Activated CD4-positive, alpha-beta memory T cell treated with anti-CD3 and anti-CD28 coated beads, Interleukin-2, amount 10 ng/mL, durations not matched to agents 7 days and 5 days (primary cell): ENCODE measurements at places on chromosomes 3 and 15. TPM values are rescaled to one million over a fixed set of nuclear protein-coding genes. Genes with fewer than 3 reads are reported as not detected.

- H3K36me3 ChIP-seq: peaks cover 8% of the 10 kb centered on the region
- peaks cover 19% of the 10 kb centered on the region for H3K4me1 ChIP-seq
- peak overlapping the region; percentile 54 for H3K27ac ChIP-seq
- DNase-seq: no peak
- peaks cover 18% of the 10 kb centered on the region for H3K27me3 ChIP-seq
Observed at GRCh38 chr15:55992769-55993110, 672 bp downstream of the NEDD4 start.

The MFGE8 gene
- 51.1 TPM for total RNA-seq

- H3K4me1 ChIP-seq: no peaks in the 10 kb centered on the region
- DNase-seq: no peak
- peaks cover 13% of the 10 kb centered on the region for H3K27me3 ChIP-seq
Observed at GRCh38 chr3:179882292-179882691, 154.4 kb downstream of the PEX5L start.

The CPA3 gene
- total RNA-seq: not detected

DNA sequence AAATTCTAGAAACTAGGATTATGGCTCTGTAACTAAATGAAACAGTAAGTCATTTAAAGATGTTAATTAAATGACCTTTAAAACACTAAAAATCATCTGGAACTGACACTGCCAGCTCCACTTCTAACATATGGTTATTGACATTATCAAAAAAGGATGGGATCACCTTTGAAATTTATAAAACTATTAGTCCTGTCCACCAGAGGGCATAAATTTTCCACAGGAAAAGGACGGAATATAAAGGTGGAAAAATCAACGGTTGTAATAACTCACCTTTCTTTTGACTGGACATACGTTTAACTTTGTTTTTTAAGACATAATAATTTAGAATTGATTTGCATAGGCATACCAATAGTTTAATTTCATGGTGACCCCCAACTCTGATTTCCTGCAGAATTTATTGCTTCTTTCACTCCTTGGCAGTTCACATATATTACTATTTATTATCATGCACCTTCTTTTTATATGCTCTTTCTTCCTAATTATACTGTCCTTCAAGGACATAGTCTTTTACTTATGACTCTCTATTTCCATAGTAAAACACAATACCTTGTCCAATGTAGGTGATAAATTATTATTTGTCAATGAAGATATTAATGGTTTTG lies 345.7 kb downstream of the CADM2 start:
- H3K27me3 ChIP-seq: no peaks in the 10 kb centered on the region
- H3K36me3 ChIP-seq: no peaks in the 10 kb centered on the region
- H3K4me3 ChIP-seq: no peak overlapping the region
- no peak overlapping the region for H3K27ac ChIP-seq
- H3K4me1 ChIP-seq: no peaks in the 10 kb centered on the region

The RTP3 gene
- total RNA-seq: not detected

DNA sequence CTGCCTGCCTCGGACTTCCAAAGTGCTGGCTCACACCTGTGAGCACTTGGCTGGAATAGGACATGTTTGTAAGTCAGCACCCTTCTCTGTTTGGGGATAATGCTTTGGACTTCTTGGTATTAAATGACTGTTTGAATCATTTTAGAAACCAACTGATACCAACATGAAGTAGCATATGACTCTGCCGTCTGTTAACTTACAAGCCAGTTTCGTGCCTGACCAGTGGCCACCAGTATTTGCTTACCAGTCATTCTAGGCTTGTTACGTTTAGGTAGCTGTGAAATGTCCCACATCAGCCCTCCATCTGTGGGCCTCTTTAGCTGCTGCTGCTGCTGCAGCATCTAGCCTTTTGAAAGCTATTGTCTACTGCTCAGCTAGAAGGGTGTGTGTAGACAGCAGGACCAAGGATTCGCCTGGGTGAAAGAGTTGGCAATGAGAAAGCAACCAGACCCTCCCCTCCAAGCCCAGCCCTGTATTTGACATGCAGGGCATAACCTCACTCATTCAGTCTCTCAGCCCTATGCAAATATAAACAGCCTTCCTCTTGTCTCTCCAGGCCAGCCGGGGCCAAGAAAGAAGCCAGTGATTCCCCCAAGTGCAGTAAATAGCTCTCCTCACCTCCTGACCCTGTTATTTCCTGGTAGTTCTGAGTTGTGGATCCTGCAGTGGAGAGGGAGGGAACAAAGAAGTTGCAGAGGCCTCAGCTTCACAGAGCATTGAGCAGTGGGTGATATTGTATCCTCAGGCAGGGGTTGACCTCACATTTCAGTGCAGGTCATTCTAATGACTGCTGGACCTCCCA lies 51.0 kb downstream of the NKIRAS1 start:
- no peak for DNase-seq
- no peak overlapping the region for H3K27ac ChIP-seq
- no peak overlapping the region for H3K4me3 ChIP-seq

The CHRNB4 gene
- total RNA-seq: not detected

DNA sequence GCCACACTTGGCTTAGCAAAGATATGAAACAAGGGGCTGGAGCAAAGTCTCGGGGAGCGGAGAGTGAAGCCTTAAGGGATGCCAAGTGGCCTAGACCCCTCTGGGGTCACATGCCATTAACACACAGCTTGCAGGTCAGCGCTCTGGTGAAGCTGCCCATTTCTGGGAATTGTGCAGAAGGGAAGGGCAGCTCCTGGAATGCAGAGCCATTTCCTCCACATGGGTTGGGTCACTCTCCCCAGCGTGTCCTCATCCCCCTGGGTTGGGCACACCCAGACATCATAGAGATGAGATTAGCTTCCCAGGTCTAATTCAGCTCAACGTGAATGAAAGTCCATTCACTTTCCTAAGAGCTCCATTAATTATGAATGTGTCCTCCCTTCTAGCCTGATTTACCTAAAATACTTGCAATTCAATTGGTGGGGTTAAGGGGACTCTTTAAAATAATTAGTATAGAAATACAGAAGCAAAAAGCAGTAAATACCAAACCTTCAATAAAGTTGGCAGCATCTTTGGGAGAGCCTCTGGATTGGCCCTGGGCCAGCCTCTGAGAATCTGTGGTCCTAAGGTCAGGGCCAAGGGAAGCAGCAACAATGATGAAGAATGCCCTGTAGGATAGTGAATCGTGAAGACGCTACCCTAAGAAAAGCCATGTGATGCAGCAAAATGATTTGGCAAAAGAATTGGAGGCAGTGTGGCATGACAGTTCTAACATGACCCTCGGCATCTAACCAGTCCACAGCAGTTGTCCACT lies 17.8 kb downstream of the MRAS start:
- H3K27me3 ChIP-seq: peaks cover 7% of the 10 kb centered on the region
- no peak for DNase-seq
- no peak overlapping the region for H3K27ac ChIP-seq
- no peak overlapping the region for H3K4me3 ChIP-seq
- H3K4me1 ChIP-seq: peaks cover 2% of the 10 kb centered on the region

GRCh38 chr3:152549263-152549662 lies 280.5 kb downstream of the MBNL1 start:
- no peak overlapping the region for H3K4me3 ChIP-seq
- H3K4me1 ChIP-seq: no peaks in the 10 kb centered on the region
- DNase-seq: no peak
- H3K27ac ChIP-seq: no peak overlapping the region
- no peaks in the 10 kb centered on the region for H3K36me3 ChIP-seq

- no peak for DNase-seq
- peaks cover 13% of the 10 kb centered on the region for H3K36me3 ChIP-seq
- H3K27ac ChIP-seq: no peak overlapping the region
- H3K4me3 ChIP-seq: no peak overlapping the region
- no peaks in the 10 kb centered on the region for H3K27me3 ChIP-seq
Observed at GRCh38 chr3:106425916-106426315, 557.1 kb upstream of the CBLB start.

- no peak overlapping the region for H3K4me3 ChIP-seq
- H3K36me3 ChIP-seq: no peaks in the 10 kb centered on the region
- no peaks in the 10 kb centered on the region for H3K27me3 ChIP-seq
- DNase-seq: no peak
Observed at GRCh38 chr3:76550522-76551201, 489.2 kb upstream of the ROBO2 start.
